Stimulated activated CD4-positive, alpha-beta T cell treated with anti-CD3 and anti-CD28 coated beads, TNF-alpha, amount 100 ng/mL, for 4 hours (primary cell): ENCODE measurements at places on chromosomes 13 and 19.

GRCh38 chr19:45615795-45616703 lies 14.0 kb upstream of the GPR4 start:
- peak; percentile 42 for DNase-seq

GRCh38 chr19:46528601-46529590 lies 33.2 kb upstream of the PNMA8B start:
- no peak for DNase-seq

DNA sequence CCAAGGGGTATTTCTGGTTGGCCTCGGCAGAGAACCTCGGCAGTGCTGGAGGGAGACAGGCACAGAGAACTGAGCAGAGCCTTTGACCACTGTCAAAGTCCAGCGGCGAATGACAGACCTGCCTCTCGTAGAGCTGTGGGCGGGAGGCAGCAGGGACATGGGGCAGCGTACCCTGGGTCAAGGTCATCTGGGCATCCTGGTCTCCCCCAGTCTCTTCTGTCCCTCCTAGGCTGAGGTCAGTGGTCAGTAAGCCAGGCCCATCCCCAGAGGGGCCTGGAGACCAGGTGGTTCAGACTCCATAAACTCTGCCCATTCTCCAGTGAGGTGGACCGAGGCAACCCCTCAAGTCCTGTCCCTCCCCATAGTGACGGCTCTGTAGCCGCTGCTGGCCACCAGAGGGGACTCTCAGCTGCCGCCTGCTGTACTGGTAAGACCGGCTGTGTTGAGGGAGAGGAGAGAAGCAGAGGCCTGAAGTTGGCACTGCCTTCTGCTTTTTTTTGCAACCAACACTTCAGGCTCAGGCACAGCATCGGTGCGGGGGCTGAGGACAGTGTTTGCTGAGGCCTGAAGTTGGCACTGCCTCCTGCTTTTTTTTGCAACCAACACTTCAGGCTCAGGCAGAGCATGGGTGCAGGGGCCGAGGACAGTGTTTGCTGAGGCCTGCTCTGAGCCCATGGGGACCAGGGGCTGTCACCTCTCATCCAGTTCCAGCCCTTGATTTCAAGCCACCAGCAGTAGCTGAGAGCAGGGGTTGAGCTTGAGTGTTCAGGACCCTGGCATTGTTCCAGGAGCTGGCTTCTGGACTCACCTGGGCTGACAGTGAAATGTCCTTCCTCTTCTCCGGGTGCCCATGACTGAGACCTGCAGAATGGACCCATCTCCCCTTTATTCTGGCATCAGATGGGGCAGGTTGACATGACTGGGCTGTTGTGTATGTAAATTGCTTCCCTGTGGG lies at the start of gene PGLYRP2:
PGLYRP2 (minus strand) TSS at position 111 of the 955 bp plus-strand sequence. CDS start 130 bp downstream, outside the sequence.
- no peak for DNase-seq

GRCh38 chr13:99829593-99830239 lies 141.9 kb downstream of the ZIC5 start:
- DNase-seq: no peak

DNA sequence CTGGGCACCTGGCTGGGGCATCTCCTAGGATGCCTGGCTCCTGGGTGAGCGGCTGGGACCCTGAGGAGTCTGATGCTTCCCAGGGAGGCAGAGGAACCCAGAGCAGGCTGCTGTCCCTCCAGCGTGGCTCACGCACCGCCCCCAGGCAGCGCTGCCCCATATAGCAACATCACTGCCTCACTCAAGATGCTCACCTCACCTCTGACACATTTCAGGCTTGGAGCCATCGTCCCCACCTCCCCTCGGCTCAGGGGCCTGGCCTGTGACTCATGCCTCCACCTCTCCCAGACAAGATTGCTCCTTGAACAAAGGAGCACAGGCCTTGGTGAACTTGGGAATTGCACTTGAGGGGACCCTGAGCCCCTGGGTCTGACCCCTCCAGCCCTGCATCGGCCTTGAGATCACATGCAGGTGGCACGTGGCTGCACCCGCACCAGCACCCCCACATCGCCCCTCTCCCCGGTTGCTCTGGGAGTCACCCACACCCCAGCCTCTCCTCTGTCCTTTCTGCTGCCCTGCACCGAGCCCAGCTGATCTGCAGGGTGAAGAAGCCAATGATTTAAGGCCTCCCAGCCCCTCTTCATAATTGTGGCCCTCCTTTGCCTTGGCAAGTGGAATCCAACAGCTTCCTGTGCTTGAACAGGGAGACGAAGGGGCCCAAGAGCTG lies 11.2 kb downstream of the CEBPA start:
- DNase-seq: no peak

DNA sequence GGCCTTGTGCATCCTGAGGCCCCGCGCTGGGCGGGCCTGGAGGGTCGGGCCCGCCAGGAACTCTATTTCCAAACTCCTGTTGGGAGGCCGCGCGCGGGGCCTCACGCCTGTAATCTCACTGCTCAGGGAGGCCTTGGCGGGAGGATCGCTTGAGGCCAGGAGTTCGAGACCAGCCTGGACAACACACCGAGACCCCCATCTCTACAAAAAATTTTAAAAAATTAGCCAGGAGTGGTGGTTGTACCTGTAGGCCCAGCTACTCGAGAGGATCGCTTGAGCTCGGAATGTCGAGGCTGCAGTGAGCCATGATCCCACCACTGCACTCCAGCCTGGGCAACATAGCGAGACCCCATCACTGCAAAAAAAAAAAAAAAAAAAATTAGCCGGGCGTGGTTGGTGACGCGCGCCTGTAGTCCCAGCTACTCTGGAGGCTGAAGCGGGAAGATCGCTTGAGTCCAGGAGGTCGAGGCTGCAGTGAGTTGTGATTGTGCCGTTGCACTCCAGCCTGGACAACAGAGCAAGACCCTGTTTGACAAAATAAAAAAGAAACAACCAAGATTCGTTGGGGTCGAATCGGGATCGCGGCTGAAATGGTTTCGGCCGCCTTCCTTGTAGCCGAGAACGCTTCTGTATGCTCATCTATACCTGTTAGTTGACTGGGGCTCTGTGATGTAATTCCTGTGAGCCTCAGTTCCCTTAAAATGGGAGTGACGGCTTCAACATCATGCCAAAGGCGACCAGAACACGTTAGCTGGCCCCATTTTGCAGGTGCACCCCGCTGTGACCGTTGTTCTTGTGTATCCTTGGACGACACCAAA lies 636 bp downstream of the SF3A2 start:
- DNase-seq: no peak

DNA sequence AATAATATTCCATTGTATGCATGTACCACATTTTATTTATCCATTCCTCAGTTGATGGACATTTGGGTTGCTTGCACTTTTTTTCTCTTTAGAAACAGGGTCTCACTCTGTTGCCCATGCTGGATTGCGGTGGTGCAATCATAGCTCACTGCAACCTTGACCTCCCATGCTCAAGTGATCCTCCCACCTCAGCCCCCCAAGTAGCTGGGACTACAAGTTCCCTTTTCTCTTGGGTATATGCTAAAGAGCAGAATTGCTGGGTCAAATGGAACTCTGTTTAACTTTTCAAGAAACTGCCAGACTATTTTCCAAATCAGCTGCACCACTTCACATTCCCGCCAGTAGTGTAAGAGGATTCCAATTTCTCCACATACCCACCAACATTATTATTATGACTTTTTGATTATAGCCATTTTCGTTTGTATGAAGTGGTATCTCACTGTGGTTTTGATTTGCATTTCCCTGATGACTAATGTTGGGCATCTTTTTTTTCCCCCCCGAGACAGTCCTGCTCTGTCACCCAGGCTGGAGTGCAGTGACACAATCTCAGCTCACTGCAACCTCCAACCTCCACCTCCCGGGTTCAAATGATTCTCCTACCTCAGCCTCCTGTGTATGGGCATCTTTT lies 7.6 kb upstream of the IPO5 start:
- DNase-seq: no peak

- no peak for DNase-seq
These were observed 2.0 kb upstream of the MAB21L1 start for GRCh38 chr13:35478271-35479037.

GRCh38 chr19:17289489-17289888 lies 7.8 kb downstream of the ANKLE1 start:
- DNase-seq: no peak

DNA sequence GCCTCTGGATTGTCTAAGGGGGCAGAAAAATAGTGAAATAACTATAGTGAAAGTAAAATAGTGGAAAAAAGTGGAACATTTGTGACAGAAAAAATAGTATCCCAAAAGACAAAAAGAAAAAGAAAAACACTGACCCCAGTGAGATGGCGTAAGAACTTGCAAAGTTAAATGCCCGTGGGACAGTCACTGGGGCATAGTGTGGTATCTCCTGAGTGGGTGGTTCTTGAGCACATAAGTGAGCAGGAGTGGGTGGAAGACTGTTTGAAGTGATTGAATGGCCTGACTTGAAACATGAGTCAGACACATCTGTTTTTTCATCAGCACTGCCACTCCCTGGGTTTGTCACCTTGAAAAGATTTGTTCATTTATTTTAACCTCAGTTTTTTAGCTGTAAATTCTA lies 2.5 kb downstream of the ZNF430 start:
- peak; percentile 35 for DNase-seq

- DNase-seq: no peak
These were observed 24.2 kb downstream of the C19orf12 start for GRCh38 chr19:29690842-29691241.

DNA sequence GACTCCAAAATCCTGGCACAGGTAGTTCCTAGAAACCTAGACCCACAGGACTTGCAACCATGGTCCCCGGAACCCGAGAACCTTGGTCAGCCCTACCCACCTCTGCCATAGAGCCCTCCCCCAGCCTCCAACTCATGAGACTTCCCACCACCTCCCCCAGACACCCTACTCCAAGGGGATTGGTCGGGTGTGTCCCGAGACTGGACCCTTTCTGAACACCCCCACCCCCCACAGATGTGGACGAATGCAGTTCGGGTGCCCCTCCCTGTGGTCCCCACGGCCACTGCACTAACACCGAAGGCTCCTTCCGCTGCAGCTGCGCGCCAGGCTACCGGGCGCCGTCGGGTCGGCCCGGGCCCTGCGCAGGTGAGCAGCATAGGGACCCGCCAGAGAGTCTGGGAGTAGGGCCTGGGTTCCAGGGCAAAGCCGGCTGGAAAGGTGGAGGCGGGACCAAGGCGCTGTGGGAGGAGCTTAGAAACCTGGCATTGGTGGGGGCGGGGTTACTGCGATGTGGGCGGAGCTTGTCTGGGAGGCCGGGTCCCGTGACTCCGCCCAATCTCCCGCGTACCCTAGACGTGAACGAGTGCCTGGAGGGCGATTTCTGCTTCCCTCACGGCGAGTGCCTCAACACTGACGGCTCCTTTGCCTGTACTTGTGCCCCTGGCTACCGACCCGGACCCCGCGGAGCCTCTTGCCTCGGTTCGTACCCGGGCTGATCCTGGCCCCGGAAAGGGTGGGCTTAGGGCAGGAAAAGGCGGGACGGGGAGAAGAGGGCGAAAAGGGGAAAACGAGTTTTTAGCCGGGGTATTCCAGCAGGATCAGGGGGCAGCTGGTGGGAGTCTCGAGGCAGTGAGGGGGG lies 11.9 kb downstream of the LTBP4 start:
- DNase-seq: peak; percentile 75

DNA sequence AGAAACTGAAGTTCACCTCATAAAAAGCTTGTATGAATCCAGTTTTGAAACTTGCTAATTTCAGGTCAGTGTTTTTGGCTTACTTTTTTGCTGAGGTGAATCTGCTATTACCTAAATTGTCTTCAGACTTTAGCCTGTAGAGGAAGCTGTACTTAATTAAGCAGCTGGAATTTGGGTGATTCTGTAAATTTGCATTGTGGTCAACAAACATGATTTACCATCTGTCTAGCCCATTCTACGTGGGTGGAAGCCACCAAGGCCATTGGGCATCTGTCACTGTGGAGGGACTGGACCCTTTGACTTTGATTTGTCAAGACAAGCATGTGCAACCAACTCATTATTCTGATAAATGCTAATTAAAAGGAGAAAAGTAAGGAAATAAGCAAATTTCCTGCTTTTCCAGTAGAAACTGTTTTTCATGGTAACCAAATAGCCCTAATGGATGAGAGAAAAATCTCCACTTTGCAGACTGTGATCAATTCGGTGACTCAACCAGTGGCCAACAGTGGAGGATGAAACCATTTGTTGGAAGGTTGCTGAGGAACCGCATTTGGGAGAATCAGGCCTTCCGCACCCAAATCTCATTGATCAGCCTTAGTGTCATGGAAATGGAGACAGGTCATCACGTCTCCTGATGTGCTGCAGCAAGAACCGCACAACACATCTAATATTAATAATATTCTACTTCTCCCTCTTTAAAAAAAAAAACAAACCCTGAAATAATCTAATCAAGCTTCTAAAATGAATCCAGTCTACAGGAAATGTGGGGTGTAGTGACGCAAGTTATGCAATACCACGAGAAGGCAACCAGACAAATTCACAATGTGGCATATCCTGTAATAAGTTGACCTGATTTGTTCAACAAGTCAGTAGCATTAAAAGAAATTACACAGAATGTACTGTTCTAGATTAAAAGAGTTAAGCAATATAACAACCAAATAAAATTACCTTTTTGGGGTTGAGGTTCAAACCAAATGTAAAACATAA lies 54.3 kb downstream of the GARRE1 start:
- DNase-seq: no peak

- no peak for DNase-seq
These were observed 17.7 kb downstream of the CRTC1 start for GRCh38 chr19:18701250-18701608.

GRCh38 chr13:52405369-52405766 lies 604 bp downstream of the THSD1 start:
- DNase-seq: no peak

DNA sequence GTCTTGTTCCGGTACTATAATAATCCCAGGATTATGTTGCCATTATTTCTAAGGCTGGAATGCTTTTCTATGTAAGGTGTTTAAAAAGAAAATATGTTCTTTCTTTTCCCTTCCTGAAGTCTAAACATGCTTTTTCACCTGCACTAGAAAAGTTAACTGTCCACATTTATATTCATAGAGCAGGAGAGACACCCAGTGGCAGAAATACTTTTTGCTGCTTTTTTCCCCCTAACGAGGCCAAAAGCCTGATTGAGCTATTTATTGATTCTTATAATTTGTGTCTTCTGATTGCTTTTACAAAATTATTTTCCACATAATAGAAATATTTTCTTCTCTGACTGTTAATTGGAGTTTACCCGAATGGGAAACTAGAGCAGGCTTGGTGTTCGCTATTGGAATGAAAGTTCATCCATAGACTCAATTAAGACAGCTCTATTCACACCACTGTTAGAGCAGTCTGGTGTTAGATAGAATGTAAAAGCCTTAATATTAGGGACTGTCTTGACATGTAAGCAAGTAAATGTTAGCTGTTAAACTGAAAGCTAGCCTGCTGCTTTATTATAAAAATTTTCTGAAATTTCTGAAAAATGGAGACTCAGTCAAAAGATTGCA lies 15.8 kb downstream of the GPR180 start:
- no peak for DNase-seq

GRCh38 chr13:59643364-59643841 lies 520.3 kb downstream of the DIAPH3 start:
- no peak for DNase-seq

DNA sequence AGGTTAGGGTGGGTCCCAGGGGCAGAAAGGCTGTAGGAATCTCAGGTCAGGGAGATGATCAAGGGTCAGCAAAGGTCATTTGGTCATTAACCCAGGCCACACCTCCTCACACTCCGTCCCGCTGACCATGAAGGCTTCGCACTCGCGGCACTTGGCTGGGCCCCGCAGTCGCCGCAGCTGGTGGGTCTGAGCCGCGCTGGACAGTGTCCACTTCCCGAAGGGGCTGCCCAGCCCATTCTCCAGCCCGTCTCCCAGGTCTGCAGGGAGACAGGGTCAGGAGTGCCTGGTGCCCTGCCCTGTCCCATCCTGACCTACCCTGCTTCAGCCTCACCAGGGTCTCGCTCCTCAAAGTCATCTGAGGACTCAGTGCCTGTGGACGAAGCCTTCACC lies 7.3 kb upstream of the LPAR2 start:
- DNase-seq: no peak
